ENCODE measurements at places on chromosomes 6 and 20.

- DNase-seq, result no peak
Measured at GRCh38 chr6:27078734-27079357, 168.7 kb upstream of the PRSS16 start.

- no peak for DNase-seq
Measured at GRCh38 chr6:81700414-81700813, 52.1 kb downstream of the TENT5A start.

DNA sequence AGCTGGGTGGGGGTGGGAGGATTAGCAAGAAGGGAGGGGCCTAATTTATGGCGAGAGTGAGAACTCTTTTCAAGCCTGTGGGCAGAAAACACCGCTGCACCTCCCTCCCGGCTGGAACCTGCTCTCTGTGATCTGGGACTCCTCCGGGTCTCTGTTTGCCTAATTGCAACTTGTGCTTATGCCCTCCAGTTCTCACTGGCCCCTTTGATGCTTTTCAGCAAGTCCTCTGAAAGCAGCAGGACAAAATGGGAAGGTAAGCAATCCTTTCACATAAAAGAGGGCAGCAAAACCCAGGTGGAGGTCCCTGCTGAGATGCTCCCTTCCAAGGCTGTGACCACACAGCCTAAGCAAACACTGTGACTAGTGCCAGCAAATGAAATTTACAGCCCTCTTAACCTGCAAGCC is 523.0 kb upstream of the FLRT3 start:
- DNase-seq, result no peak

DNA sequence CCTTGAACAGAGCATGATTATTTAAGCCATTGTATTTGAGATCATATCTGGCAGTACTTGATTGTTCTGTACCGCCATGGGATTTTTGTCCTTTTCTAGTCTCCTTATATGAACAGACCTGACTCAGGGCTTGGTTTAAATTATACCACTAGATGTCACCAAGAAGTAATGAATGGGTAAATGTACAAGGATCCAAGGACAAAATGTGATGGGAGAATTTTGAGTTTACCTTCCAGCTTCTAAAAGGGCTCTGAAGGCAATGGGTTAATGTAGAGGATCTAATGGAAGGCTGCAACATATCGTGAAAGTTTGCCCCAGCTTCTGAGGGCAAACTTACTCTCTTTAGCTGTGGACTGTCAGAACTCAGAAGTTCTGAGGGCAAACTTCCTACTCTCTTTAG is 12.0 kb downstream of the RNF8 start:
- no peak for DNase-seq

Measured in NCI-H2107 (cell line).